ENCODE measurements at places on chromosomes 6 and 20.

GRCh38 chr20:20546402-20546801, 166.0 kb downstream of the RALGAPA2 start:
- no peak for DNase-seq

GRCh38 chr6:87224971-87225370, 69.6 kb downstream of the ZNF292 start:
- no peak for DNase-seq

DNA sequence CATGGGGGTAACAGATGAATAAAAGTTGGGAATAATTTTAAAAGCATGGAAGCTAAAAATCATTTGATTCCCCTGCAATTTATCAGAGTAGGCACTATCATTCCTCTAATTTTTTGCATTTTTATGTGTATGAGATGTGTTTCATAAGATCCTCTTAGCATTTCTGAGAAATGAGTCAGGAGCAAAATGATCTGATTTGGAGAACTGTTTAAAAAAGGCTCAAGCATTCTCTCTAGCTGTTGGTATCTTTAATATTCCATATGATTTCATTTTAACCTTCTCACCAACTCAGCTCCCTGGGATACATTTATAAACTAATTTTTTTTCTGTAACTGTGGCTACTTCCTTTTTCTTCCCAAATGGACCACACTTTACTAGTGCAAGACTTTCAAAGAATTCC, 60.9 kb downstream of the MCHR2 start:
- DNase-seq = no peak

GRCh38 chr6:128310451-128310850, 209.9 kb downstream of the PTPRK start:
- DNase-seq = no peak

DNA sequence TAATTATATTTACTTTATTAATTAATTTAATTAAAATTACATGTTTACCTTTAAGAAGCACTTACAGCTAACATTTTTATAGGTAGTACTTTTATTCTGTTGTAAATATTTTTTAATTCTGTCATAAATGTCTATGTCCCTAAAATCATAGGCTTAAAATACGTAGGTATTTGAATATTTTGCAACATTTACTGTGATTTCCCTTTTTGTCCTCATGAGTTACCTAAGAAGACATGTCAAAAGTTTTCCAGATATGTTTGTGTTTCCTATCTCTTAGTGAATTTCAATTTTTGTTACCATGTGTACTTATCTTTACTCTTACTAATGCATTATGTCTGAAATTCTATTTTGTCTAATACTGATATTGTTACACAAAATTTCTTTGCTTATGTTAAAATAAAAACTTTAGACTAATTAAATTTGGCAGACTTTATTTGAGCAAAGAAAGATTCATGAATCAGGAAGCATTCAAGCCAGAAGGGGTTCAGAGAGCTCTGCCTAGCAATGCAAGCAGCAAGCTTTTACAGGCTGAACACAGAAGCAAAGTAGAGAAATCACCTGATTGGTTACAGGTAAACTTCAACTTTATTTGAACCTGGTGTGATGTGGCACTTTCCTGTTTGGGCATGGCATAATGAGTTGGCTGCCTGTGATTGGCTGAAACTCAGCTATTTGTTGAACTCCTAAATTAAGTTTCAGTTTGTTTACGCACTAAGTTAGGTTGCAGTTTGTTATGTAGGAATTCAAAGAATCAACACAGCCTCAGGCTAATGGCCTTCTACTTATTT, 123.2 kb upstream of the TMEM170B start:
- no peak for DNase-seq

DNA sequence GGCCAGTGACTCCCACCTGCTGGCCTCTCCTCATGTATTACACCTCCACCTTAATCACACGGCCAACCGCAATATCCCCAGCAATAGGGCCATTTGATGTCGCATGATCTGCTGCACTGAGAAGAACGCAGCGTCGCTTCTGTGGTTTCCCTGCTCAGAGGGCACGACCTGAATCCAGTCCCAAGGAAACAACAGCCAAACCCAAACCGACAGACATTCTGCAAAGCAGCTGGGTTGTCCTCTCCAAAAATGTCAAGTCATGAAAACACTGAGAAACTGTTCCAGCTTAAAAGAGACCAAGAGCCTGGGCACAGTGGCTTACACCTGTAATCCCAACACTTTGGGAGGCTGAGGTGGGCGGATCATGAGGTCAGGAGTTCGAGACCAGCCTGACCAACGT, 7.5 kb upstream of the BPI start:
- DNase-seq = no peak

- DNase-seq = no peak
These were observed 1024.0 kb downstream of the GRIK2 start for GRCh38 chr6:102417368-102417998.

DNA sequence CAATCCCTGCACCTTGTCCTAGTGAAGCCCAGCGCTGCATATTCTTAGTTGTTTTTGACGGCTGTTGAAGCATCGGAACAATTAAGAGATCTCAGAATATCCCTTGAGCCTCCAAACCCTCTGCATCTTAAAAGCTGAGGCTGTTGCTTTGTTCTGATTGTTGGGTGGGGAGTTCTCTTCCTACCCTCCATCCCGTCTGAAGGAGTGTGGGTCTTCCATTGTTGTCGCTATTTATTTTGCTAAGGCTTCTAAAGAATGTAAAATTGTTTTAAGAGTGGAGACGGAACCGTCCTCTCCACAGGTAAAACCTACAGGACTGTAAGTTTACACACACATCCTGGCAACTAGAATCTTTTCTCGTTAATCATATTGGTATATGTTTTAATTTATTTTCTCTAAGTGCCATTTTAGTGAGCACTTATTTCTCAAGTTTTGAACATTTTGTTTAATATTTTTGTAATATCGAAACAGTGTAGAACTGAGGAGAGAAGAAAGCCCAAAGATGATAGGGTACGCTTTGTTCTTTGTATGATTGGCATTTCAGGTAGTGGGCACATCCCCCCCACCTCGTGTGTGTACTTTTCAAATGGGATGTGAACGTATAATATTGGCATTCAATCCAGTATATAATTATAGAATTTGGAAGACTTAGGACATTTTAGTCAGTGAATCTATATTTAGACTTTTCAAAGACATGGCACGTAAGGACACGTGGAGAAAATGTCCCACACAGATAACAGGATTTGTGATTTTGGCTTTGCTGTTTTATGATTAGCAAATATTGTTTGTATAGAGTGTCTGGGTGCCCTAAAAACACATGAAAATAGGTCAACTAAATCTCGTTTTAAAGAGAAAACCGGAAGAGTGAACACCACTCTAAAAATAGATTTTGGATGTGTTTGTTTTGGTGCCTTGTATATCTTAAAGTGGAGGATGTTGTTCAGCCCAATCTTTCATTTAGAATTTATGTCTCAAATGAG, 1.3 kb downstream of the RNF146 start:
- no peak for DNase-seq

GRCh38 chr6:125974214-125974866, 12.0 kb upstream of the TRMT11 start:
- no peak for DNase-seq

GRCh38 chr6:169957351-169957963, 206.0 kb downstream of the ERMARD start:
- DNase-seq = no peak

GRCh38 chr6:18276610-18277236, 12.4 kb upstream of the DEK start:
- no peak for DNase-seq

DNA sequence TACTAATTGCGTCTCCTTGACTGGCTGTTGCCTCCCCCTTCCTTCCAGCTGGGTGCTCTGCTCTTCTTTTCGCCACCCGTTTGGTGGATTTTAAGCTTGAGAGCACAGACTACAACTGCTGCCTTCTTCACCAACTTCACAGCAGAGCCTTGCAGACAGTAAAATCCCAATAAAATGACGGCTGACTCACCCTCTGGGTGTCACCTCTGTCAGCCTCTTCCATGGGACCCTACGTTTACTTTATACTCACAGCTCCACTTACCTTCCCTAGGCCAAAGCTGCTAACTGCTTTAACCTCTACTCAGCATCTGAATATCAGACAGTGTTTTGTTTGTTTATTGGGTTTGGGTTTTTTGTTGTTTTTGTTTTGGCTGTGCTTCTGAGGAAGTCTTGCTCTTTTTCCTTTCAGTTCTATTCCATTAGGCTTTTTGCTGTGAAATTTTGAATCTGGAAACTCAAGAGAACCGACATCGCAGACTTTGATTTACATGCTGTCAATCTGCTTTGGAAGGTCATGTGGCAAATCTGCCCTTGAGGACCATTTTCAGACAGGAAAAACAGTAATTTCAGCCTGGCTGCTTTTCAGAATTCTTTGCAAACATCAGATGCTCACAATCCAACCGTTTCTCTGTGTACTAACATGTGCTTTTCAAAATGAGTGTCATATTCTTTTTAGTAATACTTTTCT, 2.4 kb downstream of the AGPAT4 start:
- no peak for DNase-seq

DNA sequence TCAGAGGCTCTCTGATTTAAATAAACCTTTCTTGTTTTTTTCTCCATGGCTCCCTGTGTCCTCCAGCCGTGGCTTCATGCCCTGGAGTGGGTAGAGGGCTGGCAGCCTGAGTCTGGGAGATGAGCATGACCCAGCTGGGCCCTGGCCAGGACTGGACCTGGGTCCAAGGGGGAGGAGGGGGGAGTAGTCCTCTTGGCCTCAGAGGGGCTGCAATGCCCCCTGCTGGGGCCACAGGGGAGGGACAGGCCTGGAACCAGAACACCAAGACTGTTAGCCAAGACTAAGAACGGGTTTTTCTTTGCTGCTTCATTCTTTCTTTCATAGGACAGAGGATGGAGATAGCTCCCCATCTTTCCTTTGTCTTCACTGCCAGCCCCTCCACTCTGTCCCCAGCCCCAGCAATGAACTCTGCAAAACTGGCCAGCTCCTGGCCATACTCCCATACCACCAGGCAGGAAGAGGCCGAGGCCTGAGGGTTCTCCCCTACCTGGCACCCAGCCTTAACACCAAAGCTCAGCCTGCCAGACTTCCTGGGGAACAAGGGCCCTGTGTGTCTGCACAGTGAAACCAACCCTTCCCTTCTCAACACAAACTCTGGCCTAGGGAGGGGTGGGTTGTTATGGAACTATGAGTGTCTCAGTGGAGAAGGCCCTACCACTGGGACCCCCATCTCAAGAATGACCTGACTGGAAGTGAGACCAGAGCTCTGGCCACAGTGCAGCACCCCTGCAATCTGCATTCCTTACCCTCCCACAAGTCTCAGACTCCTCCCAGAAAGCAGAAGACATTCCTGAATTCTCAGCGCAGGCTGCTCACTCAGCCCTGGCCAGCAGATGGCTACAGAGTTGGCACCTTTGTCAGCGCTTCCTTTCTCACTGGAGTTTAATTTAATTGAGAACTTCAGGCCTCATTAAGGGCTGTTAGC, 11.0 kb downstream of the SLC29A1 start:
- peak; percentile 90 for DNase-seq

GRCh38 chr20:61640131-61640870, 388.2 kb downstream of the CDH4 start:
- DNase-seq = no peak

DNA sequence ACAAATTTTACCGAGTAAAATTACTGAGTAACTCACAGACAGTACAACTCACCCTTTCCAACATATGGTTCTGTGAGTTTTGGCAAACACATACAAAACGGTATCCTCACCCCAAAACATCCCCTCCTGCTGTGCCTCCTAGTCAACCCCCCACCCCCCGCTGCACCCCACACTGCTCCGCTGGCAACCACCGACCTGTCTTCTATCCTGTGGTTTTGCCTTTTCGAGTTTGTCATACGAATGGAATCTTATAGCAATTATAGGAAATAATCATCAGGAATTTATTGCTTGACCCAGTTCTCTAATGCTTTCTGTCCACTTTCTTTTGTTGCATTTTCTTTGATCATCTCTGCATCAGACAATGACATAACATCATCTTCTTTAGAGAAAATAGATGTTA, 312.3 kb downstream of the KIF16B start:
- DNase-seq = no peak
